ENCODE measurements at places on chromosomes 11 and 22.

DNA sequence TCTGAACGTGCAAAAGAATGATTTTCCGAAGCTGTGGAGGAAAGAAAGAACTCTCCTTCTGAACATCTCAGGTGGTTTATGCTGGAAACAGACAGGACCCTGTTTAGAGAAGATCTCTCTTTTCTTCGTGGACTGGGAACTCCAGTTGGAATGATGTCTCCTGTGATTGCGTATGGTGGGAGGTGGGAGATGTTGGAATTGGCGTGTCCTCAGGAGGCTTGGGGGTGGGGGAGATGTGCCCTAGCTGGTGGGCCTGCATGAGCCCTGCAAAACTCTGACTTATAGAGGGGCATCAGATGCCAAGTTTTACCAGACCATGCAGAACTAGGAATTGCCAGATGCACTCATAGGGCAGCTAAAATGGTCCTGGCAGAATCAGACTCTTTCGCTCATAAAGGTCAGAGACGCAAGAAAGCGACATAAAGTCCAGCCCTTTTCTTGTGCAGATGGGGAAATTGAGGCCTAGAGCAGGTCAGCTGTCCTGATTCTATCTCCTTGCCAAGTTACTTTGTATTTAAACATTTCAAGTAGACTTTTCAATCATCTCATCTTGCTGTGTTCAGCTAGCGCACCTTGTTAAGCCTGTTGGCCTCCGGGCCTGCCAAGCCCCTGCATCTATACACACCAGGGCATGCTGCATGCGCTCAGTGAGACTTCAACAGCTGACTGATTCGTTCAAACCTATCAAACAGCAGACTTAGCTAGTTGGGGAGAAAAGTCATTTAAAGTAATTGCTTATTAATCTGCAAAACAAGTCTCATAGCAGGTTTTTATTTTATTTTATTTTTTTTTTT lies 34.2 kb upstream of the EHF start:
- DNase-seq = no peak

- no peak for DNase-seq
Observed at GRCh38 chr11:85718991-85719807, 33.2 kb upstream of the CCDC89 start.

GRCh38 chr11:122478986-122479385 lies 176.5 kb upstream of the UBASH3B start:
- DNase-seq = no peak

- DNase-seq = no peak
Observed at GRCh38 chr11:64726211-64726641, 3.2 kb upstream of the NRXN2 start.

- no peak for DNase-seq
Observed at GRCh38 chr11:71418643-71419042, 29.6 kb downstream of the DHCR7 start.

GRCh38 chr22:29765905-29766631 lies 739 bp downstream of the ZMAT5 start:
- no peak for DNase-seq

GRCh38 chr11:17613983-17614382 lies 66.9 kb downstream of the OTOG start:
- no peak for DNase-seq

GRCh38 chr22:48410536-48410935 lies 1417.1 kb downstream of the BRD1 start:
- DNase-seq = no peak

DNA sequence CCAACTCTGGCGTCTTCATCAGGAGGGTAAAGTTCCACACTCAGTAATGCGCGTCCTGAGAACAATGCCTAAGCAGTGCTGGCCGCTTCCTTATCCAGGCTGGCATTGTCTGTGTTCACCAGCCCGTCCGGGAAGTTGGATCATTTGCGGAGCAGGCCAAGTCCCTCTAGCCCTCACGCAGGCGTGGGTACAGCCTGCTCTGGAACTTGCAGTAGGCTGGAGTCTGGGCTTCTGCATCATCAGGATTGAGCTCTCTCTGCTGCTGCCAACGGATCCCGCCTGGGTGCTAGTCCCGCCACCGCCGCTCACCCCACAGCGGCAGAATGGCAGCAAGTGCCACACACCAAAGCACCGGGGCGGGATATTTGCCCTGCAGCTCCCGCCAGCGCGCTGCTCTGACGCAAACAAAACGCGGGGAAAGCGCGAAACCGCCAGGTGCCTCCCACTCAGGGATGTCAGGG lies 29.0 kb downstream of the GLYATL1 start:
- DNase-seq = no peak

- DNase-seq = no peak
Observed at GRCh38 chr11:47355283-47356128, 3.0 kb upstream of the MYBPC3 start.

- no peak for DNase-seq
Observed at GRCh38 chr11:83063073-83063754, 8.5 kb downstream of the RAB30 start.

DNA sequence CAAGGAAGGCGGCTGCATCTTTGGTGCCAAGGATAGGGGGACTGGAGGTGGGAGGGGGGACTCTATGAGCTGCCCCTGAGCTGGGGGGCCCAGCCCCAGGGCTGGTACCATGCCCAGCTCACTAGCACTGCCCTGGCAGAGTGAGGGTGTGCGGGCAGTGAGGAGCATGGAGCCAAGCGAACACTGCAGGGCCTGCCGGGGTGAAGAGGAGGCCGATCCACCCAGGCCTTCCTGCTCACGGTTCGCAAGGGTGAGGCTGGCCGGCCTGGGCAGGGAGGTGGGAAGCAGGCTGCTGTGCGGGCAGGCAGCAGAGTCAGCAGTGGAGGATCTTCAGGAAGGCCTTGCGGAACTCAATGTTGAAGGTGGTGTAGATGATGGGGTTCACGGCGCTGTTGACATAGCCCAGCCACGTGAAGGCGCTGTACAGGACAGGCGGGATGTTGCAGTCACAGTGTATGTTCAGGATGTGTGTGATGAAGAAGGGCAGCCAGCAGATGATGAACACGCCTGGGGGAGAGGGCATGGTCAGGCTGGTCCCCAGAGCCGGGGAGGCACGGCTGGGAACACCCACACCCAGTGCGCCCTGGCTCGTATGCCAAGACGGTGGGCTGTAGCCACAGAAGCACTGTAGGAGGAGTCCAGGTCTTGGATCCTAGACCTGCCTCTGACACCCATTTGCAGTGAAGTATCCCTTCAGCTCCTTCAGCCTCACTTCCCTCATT lies 23.0 kb downstream of the ANKK1 start:
- DNase-seq = no peak

GRCh38 chr11:75632450-75632849 lies 36.4 kb downstream of the MAP6 start:
- no peak for DNase-seq

DNA sequence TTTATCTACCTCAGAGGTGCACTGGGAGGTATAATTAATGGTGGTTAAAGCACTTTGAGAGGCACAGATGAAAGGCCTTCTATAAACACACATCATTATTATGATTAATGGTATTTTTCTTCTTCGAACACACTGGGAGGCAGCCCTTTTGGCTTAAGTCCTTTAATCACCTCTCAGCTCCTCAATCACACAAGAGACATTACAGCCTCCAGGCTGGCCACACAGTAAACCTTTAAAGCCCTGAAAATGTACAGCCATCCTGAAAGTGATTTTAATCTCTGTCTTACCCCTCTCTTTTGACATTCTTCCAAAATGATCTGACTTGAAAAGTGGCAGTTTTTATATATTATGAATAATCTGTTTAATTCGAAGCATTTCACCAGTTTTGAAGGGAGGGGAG lies 54.3 kb upstream of the VSTM5 start:
- DNase-seq = no peak

- DNase-seq = no peak
Observed at GRCh38 chr22:19951346-19951745, 9.7 kb upstream of the TXNRD2 start.

GRCh38 chr22:36846949-36847348 lies 13.9 kb upstream of the NCF4 start:
- DNase-seq = no peak

GRCh38 chr11:76047231-76047630 lies 159.1 kb downstream of the WNT11 start:
- DNase-seq = no peak

DNA sequence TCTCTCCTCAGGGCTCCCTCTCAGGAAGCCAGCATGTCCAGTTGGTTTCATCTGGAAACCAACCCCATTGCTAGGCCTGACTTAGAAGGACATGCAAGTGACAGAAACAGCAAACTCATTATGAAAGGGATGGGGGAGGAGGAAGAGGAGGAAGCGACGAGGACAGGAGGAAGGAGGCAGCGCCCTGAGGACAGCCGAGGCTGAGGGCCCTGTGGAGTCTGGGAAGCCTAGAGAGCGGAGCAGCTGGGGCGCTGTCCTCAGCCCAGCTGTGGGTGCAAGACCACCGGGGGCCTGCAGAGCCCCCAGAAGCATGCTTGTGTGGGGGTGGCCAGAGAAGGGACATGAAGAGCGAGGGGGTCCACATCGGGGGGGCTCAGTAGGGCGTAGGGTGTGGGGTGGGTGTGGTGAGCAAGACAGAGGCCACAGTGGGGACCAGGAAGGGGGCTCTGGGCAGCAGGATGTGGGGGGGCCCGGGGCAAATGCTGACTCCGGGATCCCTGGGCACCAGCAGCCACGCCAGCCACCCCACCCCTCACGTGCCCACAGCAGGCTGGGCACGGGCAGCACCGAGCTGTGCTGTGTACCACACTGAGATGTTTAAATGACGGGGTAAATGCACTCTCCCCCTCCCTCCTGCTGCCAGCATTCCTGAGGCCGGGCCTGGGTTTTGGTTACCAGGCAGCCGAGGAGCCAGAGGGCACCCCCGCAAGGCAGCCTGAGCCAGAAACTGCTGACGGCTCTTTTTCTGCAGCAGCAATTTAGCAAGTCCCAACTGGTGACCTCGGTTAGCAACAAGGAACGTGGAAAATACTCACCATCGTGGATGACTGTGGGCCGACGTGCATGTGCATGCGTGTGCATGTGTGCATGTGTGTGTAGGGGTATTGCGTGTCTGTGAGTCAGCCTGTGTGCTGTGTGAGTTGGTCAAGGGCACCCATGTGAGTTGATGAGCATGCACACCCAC lies 82.7 kb upstream of the LINC01488 start:
- DNase-seq = no peak

- DNase-seq = no peak
Observed at GRCh38 chr11:7901319-7901854, 29.7 kb downstream of the OR10A6 start.

- no peak for DNase-seq
Observed at GRCh38 chr11:61855939-61856680, 28.0 kb downstream of the FADS2 start.

DNA sequence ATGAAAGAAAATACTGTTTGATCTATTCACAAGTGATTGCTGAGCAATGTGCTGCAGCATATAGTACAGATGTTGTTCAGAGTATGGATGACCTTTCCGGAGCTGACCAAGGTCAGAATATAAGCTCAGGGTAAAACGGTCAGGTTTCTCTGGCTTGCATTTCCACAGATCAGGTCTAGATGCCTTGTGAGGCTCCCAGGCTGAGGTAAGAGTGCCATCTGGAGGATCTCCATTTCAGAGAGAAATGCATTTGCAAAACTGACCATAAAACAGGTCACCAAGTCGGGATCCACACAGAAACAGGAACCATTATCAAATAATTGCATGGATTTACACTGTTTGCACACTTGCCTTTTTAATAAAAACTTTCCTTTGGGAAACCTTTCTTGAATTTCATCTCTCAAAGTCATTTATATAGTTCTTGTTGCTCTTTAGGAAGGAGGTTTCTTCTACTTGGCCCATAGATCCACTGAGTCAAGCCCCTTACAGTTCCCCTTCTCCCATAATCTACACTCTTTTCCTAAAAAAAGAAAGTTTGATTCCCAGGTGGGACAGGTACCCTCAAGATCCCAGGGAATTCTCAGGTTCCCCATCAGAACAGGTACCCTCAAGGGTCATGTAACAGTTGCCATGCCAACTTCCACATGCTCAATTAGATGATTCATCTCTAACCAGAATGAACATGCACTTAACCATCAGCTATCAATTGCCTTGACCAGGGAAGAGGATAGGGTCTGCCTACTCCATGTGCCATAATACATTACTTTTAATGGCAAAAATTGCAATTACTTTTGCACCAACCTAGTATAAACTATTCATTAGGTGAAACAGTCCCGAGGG lies 25.0 kb upstream of the TMPRSS5 start:
- no peak for DNase-seq

DNA sequence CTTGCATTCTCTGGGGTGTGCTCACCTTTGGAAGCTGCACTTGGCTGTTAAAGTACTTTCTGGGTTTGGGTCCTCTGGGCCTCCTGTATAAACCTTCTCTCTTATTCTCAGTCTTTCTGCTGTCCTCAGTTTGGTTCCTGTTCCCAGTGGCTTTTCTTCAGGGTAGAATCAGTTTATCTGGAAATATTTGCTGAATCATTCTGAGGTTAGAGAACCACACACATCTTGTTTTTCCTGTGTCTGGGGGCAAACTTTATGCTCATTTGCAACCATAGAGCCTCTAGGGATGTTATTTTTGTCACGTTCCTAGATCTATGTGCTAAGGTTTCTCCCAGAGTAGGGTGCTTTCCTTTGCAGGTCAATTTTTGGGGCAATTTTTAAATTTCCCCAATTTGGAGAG lies 224.3 kb upstream of the C11orf87 start:
- DNase-seq = peak; percentile 32

GRCh38 chr11:111586388-111586831 lies 15.8 kb upstream of the SIK2 start:
- peak; percentile 49 for DNase-seq

- no peak for DNase-seq
Observed at GRCh38 chr22:31987218-31987617, 42.9 kb downstream of the YWHAH start.

DNA sequence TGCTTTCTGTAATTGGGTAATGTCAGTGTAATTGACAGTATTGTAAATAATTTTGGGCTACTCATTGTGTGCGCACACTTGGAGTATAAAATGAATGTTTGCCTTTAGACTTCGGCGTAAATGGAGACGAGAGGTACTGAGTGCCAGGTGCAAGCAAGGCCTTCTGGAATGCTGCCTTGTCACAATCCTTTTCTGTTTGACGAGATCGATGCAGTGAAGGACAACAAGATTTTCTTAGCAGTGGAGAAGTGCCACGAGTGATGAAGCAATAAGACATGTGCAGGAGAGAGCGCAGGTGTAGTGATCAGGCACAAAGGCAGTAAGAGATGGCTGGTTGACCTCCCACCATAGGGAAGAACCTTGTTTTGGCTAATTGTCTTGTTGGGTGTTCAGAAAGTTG lies 67.5 kb downstream of the DDX10 start:
- DNase-seq = no peak

DNA sequence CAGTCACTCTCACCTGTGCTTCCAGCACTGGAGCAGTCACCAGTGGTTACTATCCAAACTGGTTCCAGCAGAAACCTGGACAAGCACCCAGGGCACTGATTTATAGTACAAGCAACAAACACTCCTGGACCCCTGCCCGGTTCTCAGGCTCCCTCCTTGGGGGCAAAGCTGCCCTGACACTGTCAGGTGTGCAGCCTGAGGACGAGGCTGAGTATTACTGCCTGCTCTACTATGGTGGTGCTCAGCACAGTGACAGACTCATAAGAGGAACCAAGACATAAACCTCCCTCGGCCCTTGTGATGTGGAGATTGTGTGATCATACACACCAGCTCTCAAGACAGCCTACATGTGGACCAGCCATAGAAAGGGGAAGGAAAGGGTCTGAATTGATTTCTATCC lies 113.3 kb downstream of the ZNF280B start:
- peak; percentile 33 for DNase-seq

GRCh38 chr11:61777234-61778090 lies 14.9 kb downstream of the TMEM258 start:
- DNase-seq = no peak

GRCh38 chr11:67367761-67368227 lies 5.6 kb downstream of the CLCF1 start:
- DNase-seq = no peak
